ENCODE measurements at places on chromosomes 2 and 18.
A peak's percentile ranks its signal among the peaks of the same experiment; 100 is the strongest.

DNA sequence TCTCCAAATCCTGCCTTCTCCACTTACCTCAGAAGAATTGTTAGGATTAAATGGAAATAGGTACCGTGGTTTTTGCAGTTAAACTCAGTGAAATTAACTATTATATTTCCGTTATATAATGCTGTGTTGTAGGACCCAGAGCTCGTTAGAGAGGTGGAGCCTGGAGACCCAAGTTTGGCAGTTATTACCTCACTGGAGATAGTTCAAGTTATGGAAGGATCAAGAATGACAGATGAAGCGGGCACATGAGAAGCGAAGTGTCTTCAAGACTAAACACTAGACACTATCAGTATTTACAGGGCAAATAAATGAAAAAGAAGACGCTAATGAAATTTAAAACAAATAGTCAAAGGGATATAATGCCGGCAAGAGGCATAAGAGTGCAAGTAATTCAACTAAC lies 866 bp downstream of the CWC22 start:
- no peak for DNase-seq

DNA sequence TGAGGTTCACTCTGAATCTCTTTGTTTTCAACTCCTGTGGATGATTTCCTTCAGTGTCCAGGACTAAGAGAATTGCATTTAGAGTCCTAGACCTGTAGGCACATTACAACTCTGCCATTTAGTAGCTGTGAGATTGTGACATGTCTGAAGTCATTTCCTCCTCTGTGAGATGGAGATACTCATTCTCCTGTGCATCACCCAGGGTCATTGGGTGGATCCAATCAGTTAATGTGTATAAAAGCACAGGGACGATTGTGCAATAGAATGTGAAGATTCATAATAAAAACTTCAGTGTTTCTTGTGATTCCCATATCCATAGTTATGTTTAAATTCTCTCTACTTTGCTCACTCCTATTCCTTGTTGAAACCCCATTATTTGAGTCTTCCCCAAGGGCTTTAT lies 113.6 kb downstream of the DIS3L2 start:
- DNase-seq, result no peak

- peak; percentile 86 for DNase-seq
These were observed 12.3 kb upstream of the TFCP2L1 start for GRCh38 chr2:121297217-121297830.

DNA sequence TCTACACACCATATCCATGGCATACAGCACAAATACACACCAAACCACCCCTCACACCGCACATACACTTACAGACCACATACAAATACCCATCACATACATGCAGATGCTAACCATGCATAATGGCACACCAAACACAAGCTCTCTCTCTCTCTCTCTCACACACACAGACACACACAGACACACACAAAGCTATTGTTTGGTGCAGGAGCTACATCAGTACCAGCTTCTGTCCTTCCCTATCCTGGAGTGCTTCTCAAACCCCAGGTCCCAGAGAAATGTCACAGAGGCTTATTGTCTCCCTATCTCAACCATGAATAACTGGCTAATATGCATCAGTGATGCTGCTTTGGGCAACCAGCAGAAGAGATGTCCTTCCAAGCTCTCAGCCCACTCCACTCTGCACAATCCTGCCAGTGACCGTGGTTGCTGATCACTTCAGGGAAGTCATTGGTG lies 36.5 kb upstream of the ST3GAL5 start:
- DNase-seq, result no peak

- no peak for DNase-seq
These were observed 820 bp downstream of the MTCL1 start for GRCh38 chr18:8705961-8706790.

- DNase-seq, result no peak
These were observed 54.6 kb downstream of the MERTK start for GRCh38 chr2:111952871-111953452.

DNA sequence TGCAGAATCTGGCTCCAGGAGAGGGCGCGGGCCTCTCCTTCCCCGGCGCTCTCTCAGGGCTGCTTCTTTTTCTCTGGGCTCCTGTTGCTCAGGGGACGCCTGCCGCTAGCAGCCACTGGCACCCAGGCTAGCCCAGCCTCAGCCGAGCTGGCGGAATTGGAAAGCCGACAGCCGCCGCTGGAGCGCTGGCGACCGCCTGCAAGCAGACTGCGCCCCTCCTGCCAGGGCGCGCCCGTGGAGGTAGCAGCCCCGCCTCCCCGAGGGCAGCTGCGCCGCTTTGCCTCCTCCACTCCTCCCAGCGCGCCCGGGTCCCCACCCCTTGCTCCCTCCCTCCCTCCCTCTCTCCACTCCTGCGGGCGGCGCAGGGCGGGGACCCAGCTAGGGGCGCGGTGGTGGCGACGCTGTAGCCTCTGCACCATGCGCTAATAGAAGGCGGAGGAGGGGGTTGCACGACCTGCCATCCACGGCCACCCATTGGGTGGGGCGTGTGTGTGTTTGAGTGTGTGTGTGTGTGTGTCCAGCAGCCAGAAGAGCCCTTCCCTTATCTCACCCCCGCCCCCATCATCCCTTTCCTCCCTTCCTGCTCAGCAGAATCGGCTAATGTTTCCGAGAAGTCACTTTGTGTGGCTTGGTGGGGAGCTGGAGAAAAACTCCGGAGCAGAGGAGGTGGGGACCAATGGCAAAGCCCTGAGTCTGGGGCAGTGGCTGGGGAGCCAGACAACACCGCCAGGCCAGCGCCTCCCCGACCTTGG lies at the start of gene SCN9A:
SCN9A (minus strand) TSS at position 209 of the 752 bp plus-strand sequence. CDS start 64,188 bp downstream, outside the sequence.
- peak; percentile 79 for DNase-seq

DNA sequence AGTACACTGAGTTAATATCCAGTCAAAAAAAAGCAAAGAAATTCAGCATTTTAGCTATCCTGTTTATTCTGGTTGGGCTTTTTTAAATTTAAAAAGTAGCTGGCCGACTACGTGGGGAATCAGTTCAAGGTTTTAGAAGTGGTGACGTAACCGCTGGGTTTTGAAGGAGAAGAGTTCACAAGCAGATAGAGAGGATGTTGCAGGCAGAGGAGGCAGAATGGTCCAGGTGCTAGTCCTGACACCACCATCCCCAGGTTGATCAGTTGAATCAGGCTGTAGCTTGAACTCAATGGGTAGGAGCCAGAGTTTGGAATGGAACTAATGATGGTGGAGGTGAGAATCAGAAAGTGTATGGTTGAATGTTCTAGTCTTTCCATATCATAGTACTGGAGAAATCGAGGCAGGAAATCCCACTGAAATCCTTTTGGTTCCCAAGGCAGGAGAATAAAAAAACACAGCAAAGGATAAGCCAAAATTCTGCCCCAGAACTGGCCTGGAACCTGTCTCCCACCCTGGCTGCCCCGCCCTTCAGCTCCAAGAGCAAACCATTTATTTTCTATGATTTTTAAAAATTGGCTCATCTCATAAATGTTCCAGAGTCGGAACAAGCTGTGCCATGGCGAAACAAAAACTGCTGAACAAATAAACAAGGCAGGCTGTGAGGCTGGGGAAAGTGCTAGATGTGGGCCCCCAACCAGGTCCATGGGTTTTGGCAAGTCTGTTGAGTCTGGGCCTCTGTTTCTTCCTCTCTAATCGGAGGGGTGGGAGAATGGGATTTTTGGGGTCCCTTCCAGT lies 44.0 kb downstream of the SLC4A1AP start:
- DNase-seq, result no peak

- no peak for DNase-seq
These were observed 558.4 kb downstream of the PARD3B start for GRCh38 chr2:205103699-205104098.

GRCh38 chr2:71898851-71899681 lies 248.6 kb downstream of the CYP26B1 start:
- peak; percentile 3 for DNase-seq

- DNase-seq, result no peak
These were observed 907 bp upstream of the GYPC start for GRCh38 chr2:126655051-126655450.

DNA sequence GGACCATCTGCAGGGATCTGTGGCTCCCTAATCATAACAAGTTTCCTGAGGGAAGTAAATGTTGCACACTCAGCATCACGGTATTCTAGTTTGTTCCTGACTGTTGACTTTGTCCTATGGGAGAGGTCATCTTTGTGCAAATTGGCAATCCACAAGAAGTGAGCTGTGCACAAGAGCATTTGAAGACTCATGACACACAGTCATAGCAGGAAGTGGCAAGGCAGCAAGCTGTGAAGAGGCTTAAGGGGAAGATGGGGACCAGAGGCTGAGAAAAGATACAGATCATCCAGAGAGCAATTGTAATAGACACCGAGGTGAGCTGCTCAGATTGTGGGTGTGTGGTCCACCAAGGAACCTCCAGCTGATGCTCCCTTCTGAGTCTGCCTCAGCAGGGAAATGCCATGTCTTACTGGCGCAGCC lies 2.7 kb downstream of the TNP1 start:
- DNase-seq, result no peak

DNA sequence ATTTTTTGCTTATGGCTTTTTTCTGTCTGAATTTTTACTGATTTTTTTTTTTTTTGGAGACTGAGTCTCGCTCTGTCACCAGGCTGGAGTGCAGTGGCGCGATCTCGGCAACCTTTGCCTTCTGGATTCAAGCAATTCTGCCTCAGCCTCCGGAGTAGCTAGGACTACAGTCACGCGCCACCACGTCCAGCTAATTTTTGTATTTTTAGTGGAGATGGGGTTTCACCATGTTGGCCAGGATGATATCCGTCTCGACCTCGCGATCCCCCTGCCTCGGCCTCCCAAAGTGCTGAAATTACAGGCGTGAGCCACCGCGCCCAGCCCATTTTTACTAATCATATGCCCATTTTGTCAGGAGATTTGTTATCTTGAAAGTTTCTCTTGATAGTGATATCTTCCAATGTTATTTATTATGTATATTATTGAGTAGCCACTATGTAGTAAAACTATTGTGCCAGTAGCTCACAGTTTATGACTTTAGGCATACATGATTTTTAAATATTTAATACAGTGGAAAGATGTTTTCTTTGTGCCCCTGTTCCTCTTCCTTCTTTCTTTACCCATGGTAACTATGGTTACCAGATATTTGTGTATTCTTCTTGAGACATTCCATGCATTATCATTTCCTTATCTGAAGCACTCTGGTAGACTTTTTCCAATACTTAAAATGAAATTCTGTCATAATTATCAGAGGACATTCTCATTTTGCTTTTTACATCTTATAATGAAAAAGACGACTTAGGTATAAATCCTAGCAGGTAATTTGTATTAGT lies 2.1 kb downstream of the HAT1 start:
- DNase-seq, result no peak

DNA sequence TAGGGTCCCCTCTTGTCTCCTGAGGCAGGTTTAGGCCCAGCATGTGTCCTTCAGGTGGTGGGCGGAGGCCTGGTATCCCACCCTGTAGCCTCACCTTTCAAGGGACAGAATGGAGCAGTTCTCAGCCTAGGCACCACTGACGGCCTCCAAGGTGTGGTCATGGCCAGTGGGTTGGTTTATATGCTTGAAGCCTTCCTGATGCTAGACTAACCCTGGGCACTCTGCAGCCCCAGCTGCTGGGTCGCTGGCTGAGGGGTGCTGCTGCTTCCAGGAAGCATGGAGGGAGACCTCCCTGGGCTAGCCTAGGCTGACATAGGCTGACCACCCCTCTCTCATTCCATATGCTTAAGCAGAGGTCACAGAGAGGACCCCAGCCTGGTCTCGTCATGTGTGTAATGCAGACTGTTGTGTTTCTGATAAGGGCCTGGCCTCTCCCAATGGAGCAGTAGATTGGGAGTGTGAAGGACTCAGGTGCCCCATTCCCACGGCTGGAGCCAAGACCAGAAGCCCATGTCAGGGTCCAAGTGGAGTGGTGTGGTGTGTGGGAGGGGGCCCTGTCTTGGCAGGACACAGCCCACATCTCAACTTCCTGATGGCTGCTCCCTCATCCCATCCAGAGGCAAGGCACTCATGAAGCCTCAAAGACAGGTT lies 206.6 kb downstream of the DYSF start:
- DNase-seq, result peak; percentile 1

GRCh38 chr2:175606010-175606841 lies 395.8 kb downstream of the LNPK start:
- DNase-seq, result no peak

GRCh38 chr18:45837283-45838070 lies 12.0 kb downstream of the SIGLEC15 start:
- DNase-seq, result no peak

DNA sequence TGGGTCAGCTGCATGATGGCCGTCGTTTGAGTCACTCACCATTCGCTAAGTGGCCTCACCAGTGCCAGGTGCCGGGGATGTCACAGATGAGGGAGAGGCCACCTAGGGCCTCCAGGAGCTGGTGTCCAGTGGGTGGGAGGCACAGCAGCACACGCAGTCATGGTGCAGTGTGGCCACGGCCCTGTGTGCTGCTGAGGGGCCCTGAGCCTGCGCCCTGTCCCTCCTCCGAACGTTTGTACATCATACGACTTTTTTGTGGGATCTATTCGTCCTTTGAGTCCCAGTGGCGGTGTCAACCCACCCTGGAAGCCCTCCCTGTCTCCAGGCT lies 30.1 kb upstream of the ODC1 start:
- no peak for DNase-seq

- no peak for DNase-seq
These were observed 5.6 kb downstream of the KLF7 start for GRCh38 chr2:207160115-207160514.

GRCh38 chr2:203446071-203446481 lies 89.0 kb downstream of the RAPH1 start:
- DNase-seq, result no peak

DNA sequence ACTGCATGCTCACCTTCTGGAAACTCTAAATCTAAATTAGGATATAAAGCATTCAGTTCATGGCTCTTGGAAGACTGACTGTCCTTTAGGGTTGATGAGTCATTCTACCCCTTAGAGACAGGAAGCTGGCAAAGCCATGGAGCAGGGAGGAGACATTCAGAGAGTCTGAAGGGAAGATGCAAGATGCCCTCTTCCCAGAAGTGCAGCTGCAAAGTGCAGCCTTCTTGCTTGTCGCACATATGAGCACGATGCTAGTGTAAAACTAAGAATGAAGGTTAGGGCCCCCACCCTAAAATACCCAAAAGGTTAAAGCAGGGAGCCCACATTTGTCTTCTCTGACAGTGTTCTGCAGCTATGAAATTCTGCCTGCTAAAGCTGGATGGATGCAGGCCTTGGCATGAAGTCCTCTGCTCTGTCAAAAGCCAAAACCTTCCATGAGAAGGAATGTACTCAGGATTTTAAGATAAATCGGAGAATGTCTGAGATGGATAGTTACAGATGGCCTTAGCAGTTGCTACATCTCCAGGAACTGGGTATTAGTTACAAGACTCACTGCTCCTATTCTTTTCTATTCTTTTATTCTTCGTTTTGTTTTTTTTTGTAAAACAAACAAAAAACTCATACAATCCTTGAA lies 89.7 kb downstream of the POLE4 start:
- DNase-seq, result no peak

All from HEK293T (cell line).